ENCODE measurements at places on chromosomes 1 and 21.

GRCh38 chr1:218273762-218274479 is 11.2 kb upstream of the RRP15 start:
- DNase-seq = peak; percentile 47

DNA sequence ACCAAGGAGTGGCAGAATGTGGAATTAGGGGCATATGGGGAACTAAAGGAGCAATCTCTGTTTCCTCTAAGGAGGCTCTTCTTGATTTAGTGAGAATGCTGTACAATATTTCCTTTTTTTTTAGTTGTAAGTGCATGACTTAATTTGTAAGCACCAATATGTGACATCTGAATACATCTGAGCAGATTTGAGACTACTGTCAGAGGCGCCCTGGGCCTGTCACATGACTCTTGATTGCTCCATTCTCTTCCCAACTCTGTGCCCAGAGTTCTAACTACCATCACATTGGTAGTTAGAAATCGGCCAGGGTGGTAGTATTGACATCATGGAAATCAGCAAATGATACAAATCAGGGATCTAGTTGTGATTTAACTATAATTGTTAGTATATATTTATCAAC is 110.1 kb upstream of the LMO4 start:
- DNase-seq = no peak

GRCh38 chr1:80966266-80966665 is 834.5 kb upstream of the ADGRL2 start:
- no peak for DNase-seq

DNA sequence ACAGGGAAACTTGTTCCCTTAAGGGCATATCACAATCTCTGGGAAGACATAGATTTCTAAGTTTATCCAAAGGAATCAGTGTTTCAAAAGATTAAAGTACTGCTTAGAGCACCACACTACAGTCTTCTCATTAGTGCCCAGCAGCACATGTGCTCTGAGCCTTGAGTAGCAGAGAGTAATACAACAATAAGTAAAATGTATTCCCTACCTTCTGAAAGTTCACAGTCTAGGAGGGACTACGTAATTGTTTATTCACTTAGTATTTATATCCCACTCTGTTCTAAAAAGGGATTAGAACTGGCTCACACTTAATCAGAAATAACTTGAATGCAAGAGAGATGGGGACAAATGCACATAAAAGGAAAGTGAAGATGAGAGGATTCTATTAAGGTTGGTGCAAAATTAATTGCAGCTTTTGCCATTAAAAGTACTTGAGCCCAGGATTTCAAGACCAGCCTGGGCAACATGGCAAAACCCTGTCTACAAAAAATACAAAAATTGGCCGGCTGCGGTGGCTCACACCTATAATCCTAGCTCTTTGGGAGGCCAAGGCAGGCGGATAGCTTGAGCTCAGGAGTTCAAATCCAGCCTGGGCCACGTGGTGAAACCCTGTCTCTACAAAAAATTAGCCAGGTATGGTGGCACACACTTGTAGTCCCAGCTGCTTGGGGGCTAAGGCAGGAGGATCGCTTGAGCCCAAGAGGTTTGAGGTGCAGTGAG is 9.0 kb downstream of the SYNC start:
- no peak for DNase-seq

DNA sequence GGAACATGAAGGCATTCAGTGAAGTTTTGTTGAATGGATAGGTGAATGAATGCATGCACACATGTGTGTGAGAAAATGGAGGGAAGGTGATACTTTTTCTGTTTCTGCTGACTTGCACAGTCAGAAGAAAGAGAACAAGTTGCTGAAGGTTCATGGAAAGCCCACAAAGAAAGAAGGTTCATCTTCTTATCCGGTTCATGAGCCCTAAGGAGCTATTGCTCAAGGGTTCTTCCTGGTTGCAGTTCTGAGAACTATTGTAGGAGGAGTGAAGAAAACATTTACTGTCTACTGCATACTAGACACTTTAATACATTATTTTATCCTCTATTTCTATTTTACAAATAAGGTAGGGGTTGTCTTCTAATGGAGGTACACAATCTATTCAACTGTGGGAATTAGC is 13.4 kb upstream of the NIBAN1 start:
- DNase-seq = peak; percentile 84

DNA sequence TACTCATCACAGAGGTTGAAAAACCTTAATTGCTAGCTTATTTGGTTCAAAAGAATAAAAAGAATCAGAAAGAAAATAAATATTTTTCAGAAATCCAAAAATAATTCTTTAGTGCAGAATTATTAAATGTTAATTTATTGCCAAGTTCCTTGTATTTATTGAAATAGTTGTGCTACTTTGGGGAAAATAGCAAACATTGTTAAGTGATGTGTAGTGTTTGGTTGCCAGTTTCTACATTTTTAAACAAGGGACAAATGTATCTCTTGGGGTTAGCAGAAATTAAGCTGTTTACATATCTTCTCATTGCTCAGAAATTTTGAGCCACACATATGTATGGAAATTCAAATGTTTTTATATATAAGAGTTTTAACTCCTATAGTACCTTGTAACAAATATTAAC is 775.0 kb downstream of the USP25 start:
- no peak for DNase-seq

- DNase-seq = no peak
Observed at GRCh38 chr1:46812065-46812963, 13.5 kb downstream of the CYP4B1 start.

DNA sequence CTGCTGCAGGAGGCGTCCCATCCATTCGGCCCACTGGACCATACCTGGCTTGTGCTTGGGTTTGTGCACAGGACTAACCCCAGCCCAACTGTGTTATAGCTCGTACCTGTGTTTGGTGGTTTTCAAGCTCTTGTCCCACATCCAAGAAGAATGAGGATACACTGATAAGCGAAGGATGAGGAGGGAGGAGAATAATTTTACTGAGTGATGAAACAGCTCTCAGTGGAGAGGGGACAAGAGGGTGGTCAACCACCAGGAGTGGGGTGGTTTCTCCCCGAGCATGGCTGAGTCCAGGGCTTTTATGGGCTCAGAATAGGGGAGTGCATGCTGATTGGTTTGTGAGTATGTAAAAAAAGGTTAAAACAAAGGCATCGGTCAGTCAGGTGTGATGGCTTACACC is 12.1 kb upstream of the USP48 start:
- DNase-seq = no peak

- no peak for DNase-seq
Observed at GRCh38 chr1:197140121-197140520, 6.3 kb downstream of the ASPM start.

GRCh38 chr1:108107658-108108057 is 92.5 kb downstream of the SLC25A24 start:
- DNase-seq = no peak

GRCh38 chr1:93358293-93358692 is 12.6 kb downstream of the DR1 start:
- DNase-seq = no peak

Data from AML-193 (cell line).